Activated CD4-positive, alpha-beta T cell treated with anti-CD3 and anti-CD28 coated beads, Interleukin-2, amount 50 U/mL, for 48 hours (primary cell): ENCODE measurements at places on chromosomes 7 and 10.

- no peak for DNase-seq
These were observed 20.9 kb upstream of the PARD3 start for GRCh38 chr10:34835908-34836508.

DNA sequence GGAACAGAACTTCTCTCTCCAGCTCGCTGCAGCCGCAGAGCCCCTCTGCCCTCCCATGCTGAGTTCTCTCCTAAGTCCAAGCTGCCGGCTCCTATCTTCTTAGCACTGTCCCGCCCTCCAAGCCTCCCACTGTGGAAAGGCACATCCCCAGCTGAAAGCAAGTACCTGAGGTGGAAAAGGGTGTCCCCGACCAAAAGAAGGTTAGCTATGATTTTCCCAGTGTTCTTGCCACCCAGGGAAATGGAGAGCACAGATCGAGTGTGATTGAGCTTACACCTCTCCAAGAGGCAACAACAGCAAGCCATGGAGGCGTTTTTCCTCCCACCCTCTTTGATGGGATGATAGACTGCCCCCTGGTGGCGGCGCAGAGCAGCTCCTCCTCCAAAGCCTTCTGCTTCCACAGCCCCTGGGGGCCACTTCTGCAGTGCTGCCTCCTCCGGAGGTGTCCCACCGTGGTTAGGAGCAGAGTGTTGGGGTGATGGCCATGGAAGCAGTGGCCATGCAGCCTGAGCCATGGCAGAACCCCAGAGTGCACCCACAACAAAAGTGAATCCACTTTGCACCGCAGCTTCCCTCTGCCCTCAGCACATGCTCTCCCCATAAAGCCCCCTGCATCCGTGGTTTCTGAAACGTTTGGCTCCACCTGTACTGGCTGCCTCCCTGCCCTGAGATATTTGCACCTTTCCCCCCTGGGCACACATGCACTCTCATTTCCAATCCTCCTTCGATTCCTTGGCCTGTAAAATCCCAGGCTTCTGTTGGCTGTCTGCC is 143.1 kb upstream of the STK17A start:
- peak; percentile 60 for DNase-seq

GRCh38 chr7:159071260-159071659 is 73.4 kb downstream of the VIPR2 start:
- DNase-seq = no peak

GRCh38 chr10:43746906-43747305 is 98.2 kb upstream of the ZNF32 start:
- DNase-seq = no peak

- peak; percentile 72 for DNase-seq
These were observed 11.6 kb downstream of the HBP1 start for GRCh38 chr7:107180378-107180777.
